ENCODE measurements at places on chromosomes 5 and 9. TPM values are rescaled to one million over a fixed set of nuclear protein-coding genes. Genes with fewer than 3 reads are reported as not detected.

Gene GLRA1
- not detected for total RNA-seq

Gene SPINK13
- not detected for total RNA-seq

Gene DPP7
- 206 TPM for total RNA-seq

DNA sequence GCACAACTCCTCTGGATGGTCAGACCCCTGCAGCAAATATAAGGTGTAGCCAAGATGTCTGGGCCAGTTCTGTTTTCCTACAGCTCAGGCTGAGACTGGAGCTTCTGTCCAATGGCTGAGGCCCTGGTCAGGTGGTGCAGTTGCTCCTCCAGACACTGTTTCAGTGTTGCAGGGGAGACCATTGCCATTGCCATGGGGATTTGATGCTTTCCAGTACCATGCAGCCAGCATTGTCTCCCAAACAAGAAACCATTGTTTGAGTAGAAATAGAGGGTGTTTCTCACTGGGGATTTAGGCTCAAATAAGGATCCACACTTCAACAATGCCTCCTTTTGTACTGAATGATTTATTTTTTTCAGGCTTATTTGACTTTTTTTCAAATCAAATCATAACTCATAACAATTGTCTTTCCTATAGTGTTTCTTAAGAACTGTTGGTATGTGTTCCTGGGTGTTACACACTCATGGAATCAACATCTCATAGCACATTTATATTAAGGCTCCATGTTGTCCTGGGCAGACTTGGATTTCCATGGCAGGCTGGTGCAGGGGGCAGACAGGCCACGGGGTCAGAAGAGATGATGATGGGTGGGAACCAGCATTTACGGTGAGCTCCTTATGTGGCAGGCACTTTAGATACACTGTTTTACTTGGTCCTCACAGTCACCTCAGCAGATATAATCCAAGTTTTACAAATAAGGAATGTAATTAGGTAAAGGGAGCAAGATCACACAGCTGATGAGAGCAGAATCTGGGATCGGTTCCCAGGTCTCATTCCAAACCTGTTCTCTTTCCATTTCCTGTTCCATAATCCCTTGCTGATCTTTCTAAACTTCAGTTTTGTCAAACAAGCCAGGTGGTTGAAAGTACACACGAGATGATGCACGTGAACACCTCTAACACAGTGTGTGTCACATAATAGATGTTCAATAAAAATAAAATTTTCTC lies 95.9 kb upstream of the GNAQ start:
- H3K27me3 ChIP-seq = peaks cover 9% of the 10 kb centered on the region
- no peak overlapping the region for H3K4me3 ChIP-seq
- peaks cover 11% of the 10 kb centered on the region for H3K36me3 ChIP-seq
- H3K27ac ChIP-seq = no peak overlapping the region

GRCh38 chr9:8904771-8905515 lies 1105.4 kb upstream of the DMAC1 start:
- H3K36me3 ChIP-seq = no peaks in the 10 kb centered on the region
- H3K4me3 ChIP-seq = no peak overlapping the region
- no peaks in the 10 kb centered on the region for H3K27me3 ChIP-seq
- no peak for DNase-seq

- no peak for DNase-seq
- H3K27me3 ChIP-seq = no peaks in the 10 kb centered on the region
- H3K36me3 ChIP-seq = peaks cover 74% of the 10 kb centered on the region
Measured at GRCh38 chr9:2059274-2059929, 44.3 kb downstream of the SMARCA2 start.

Gene C9orf50
- not detected for total RNA-seq

DNA sequence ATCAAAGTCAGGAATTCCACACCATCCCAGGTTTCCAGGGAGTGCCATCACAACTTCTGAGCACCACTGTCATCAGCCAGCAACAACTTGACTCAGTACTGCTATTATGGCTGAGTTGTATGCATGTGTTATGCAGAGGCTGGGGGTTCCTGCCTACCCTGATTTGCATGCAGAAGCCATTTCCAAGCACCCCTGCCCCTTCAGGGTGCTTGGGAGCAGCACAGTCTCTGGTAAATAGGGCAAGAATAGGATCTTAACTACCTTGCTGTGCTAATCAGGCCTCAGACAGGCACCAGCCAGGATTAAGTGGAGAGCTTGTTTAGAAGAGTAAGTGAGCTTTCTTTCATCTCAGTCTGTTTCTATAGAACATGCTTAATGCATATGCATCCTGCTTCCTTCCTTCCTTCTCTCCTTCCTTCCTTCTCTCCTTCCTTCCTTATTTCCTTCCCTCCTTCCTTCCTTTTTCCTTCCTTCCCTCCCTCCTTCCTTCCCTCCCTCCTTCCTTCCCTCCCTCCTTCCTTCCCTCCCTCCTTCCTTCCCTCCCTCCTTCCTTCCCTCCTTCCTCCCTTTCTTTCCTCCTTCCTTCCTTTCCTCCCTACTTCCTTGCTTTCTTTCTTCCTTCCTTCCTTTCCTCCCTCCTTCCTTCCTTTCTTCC lies 175.7 kb downstream of the FRMD3 start:
- no peaks in the 10 kb centered on the region for H3K27me3 ChIP-seq
- H3K4me3 ChIP-seq = no peak overlapping the region
- no peak overlapping the region for H3K27ac ChIP-seq
- H3K36me3 ChIP-seq = no peaks in the 10 kb centered on the region
- DNase-seq = no peak

Gene POLR3G
- total RNA-seq = 3.5 TPM

GRCh38 chr5:96961053-96961452 lies 25.2 kb downstream of the LNPEP start:
- H3K4me3 ChIP-seq = peak overlapping the region; percentile 71
- DNase-seq = peak; percentile 27
- H3K27me3 ChIP-seq = no peaks in the 10 kb centered on the region
- H3K27ac ChIP-seq = peak overlapping the region; percentile 91
- H3K36me3 ChIP-seq = peaks cover 56% of the 10 kb centered on the region

DNA sequence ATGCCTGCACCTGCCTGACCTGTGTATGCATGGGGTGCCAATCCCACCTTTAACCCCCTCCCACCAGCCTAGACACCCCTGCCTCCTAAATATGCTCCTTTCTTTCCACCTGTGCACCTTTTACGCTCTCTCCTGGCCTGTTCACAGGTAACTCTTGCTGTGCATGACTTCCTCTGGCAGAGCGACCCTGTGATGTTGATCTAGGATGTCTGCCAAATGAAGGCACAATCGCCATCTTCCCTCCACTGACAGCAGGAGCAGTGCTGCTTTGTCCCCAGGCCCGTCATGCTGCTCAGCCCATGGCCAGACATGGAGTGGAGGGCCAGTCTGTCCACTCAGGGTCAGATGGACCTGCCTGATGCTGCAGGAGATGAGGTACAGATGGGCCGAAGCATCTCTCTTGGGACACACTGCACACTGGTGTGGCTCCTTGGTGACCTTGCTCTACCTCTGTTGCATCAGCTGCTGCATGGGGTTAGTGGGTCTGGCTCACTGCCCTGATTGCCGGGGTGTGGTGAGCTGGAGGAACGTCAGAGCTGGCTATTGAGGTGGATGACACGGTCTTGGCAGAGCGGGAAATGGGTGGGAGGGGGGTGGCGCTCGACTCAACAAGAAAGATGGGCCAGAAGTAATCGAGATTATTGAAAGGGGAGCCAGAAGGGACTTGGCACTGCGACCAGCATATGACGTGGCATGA lies 101.7 kb upstream of the PITX1 start:
- H3K27ac ChIP-seq = no peak overlapping the region
- no peak overlapping the region for H3K4me3 ChIP-seq
- no peaks in the 10 kb centered on the region for H3K4me1 ChIP-seq
- H3K36me3 ChIP-seq = no peaks in the 10 kb centered on the region
- DNase-seq = no peak

Gene MYORG
- total RNA-seq = 2.8 TPM

DNA sequence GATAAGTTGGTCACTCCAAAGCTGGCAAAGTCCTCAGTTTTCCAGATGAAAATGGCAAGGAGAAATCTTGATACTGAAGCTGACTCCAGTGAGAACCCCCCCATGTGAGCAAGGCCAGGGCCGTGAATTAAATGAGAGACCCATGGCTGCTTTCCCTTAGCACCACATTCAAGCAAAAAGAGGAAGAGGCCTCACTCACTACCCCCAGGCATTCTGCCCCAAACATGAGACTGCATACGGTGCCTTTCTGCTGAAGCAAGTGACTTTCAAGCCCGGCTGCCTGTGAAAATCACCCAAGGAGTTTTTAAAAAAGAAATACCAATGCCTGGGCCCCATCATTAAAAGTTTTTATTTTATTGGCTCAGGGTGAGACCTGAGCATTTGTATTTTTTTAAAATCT lies 66.9 kb downstream of the TMEM252 start:
- no peak overlapping the region for H3K4me3 ChIP-seq
- no peak overlapping the region for H3K27ac ChIP-seq
- no peaks in the 10 kb centered on the region for H3K4me1 ChIP-seq
- no peak for DNase-seq
- H3K27me3 ChIP-seq = peaks cover 10% of the 10 kb centered on the region

GRCh38 chr5:83568186-83568585 lies 96.6 kb downstream of the VCAN start:
- H3K27me3 ChIP-seq = peaks cover 17% of the 10 kb centered on the region
- no peak overlapping the region for H3K27ac ChIP-seq
- DNase-seq = no peak
- H3K4me1 ChIP-seq = no peaks in the 10 kb centered on the region
- no peaks in the 10 kb centered on the region for H3K36me3 ChIP-seq
- H3K4me3 ChIP-seq = no peak overlapping the region

DNA sequence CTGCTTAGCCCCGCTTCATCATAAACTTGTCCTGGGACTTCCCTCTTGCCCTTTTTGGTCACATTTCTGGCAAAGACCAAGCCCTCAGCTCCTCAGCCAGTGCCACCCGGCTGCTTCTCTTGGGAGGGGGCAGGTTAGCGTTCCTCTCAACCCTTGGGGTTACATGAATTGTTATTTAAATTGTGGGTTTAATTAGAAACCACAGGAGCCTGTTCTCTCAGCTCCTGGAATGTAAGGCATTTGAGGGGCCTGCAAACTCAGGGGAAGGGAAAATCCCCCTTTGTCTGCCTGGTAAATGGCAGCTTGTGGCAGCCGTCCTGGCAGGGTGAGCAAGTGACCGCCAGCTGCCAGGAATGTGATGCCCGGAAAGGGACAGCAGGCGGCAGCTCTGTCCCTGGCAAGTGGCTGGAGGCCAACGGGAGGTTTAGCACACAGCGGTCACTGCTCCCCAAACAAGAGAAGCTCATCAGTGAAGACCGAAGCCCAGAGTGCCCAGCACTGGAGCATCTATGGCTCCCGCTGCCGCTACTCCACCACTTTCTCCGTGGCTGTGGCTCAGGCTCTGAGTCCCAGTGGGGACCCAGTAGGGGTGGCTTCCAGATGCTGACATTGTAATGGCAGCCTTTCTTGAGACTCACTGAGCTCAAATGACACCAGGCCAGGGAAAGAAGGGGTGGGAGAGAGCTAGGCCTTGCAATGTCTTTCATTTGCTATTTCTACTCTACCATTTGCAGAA lies 51.7 kb downstream of the SHB start:
- H3K36me3 ChIP-seq = no peaks in the 10 kb centered on the region
- H3K27me3 ChIP-seq = no peaks in the 10 kb centered on the region
- H3K4me1 ChIP-seq = no peaks in the 10 kb centered on the region
- no peak overlapping the region for H3K4me3 ChIP-seq
- no peak for DNase-seq
- H3K27ac ChIP-seq = no peak overlapping the region

DNA sequence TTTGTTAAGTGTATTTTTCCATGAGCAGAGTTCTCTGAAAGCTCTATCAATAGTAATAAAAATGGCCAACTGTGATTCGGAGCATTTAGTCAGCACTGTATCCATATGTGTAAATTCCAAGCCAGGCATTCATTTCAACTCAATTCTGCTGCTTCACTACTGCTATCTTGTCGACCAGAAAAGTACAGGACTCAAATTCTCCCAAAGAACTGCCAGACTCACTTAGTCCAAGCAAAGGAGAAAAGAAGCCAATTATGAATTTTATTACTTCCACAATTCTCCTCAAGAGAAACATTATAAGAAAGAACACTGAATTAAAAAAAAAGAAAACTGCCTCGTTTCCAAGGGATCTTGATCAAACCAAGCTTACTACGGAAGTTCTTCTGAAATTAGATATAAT lies 906.3 kb upstream of the DMAC1 start:
- DNase-seq = no peak
- no peaks in the 10 kb centered on the region for H3K27me3 ChIP-seq
- no peaks in the 10 kb centered on the region for H3K4me1 ChIP-seq
- no peak overlapping the region for H3K27ac ChIP-seq
- H3K4me3 ChIP-seq = no peak overlapping the region

GRCh38 chr9:97186493-97186892 lies 121.0 kb upstream of the CCDC180 start:
- H3K27ac ChIP-seq = no peak overlapping the region
- H3K4me3 ChIP-seq = no peak overlapping the region
- H3K36me3 ChIP-seq = no peaks in the 10 kb centered on the region
- DNase-seq = no peak

- DNase-seq = no peak
- no peaks in the 10 kb centered on the region for H3K4me1 ChIP-seq
- H3K4me3 ChIP-seq = no peak overlapping the region
- H3K27me3 ChIP-seq = no peaks in the 10 kb centered on the region
Measured at GRCh38 chr5:25095261-25095660, 450.5 kb upstream of the CDH10 start.

DNA sequence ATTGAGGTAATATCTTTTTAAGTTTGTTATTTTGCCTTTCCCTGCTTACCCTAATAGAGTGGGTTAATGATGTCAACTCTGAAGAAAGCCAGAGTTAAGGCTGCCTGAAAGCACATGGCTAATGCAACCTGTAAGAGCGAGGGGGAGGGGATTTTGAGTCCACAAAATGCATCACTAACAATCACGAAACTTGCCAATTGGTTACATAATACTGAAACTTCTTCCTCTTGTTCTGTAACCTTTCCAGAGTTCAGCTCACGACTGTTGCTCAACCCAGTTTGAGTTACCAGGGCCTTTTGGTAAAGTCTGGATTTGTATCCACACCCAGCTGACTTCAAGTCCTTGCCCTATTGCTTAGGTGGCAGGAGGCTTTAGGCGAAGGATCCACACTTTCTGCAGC lies 308.8 kb downstream of the EFNA5 start:
- H3K27me3 ChIP-seq = peaks cover 5% of the 10 kb centered on the region
- no peak for DNase-seq

Gene DAB2IP
- total RNA-seq = not detected

DNA sequence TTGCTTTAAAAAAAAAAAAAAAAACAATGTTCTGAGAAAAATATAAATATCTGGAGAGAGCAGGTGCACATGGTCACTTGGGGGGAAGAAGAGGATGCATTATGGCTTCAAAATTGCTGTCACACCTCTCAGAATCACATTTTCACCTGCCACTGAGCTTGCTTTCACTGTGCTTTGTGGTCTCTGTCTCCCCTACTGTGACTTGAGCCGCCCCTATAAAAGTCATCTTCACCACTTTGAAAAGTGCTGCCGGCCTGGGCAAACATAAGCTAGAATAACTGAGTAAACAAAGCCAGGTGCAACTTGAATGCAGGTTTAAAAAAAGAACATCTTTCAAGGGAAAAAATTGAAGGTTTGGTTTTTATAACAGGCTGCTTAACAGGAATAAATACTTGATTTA lies 368.1 kb upstream of the GRIA1 start:
- H3K36me3 ChIP-seq = no peaks in the 10 kb centered on the region
- no peaks in the 10 kb centered on the region for H3K27me3 ChIP-seq
- no peak for DNase-seq
- H3K4me3 ChIP-seq = no peak overlapping the region
- H3K4me1 ChIP-seq = no peaks in the 10 kb centered on the region
- no peak overlapping the region for H3K27ac ChIP-seq

- no peak overlapping the region for H3K27ac ChIP-seq
- no peak overlapping the region for H3K4me3 ChIP-seq
- H3K4me1 ChIP-seq = peaks cover 5% of the 10 kb centered on the region
- H3K27me3 ChIP-seq = no peaks in the 10 kb centered on the region
- no peak for DNase-seq
- H3K36me3 ChIP-seq = peaks cover 31% of the 10 kb centered on the region
Measured at GRCh38 chr5:171868236-171868635, 82.6 kb downstream of the SMIM23 start.

Measured in activated CD4-positive, alpha-beta T cell treated with anti-CD3 and anti-CD28 coated beads, Interleukin-2, amount 10 ng/mL, durations not matched to agents 7 days and 5 days (primary cell).